Natural killer cell (primary cell): ENCODE measurements at places on chromosomes 7 and 10. TPM values are rescaled to one million over a fixed set of nuclear protein-coding genes. Genes with fewer than 3 reads are reported as not detected.

GRCh38 chr10:107075117-107075516, 89.4 kb downstream of the SORCS1 start:
- no peak for DNase-seq

Gene PCLO
- total RNA-seq = not detected

DNA sequence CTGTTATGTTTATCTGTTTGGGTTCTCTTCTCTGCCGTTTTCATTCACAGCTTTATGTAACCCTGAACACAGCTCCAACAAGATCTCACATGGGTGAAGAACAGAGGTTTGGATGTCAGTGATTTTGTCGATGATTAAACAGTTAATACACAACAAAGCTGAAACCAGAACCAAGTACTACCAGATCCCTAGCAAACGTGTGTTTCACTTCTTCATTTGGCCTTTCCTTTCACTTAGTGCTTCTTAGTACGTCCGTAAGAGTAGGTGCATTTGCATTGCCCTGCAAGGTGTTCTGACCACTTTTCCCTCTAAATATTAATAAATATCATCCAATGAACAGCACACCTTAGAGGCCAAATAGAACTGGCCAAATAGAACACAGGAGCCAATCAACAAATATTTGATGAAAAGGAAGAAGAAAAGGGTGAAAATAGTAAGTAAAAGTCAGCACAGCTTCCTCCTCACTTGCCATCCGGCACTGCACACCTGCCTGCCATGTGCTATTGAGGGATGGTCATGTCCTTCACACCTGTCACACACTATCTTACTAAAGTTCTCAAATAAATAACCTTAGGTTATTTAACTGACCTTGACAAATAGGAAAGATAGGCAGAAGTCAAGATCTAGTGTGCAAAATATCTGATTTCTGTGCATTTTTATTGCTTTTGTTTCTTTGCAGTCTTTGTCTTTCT, 252.6 kb upstream of the ANKRD30A start:
- no peak for DNase-seq

DNA sequence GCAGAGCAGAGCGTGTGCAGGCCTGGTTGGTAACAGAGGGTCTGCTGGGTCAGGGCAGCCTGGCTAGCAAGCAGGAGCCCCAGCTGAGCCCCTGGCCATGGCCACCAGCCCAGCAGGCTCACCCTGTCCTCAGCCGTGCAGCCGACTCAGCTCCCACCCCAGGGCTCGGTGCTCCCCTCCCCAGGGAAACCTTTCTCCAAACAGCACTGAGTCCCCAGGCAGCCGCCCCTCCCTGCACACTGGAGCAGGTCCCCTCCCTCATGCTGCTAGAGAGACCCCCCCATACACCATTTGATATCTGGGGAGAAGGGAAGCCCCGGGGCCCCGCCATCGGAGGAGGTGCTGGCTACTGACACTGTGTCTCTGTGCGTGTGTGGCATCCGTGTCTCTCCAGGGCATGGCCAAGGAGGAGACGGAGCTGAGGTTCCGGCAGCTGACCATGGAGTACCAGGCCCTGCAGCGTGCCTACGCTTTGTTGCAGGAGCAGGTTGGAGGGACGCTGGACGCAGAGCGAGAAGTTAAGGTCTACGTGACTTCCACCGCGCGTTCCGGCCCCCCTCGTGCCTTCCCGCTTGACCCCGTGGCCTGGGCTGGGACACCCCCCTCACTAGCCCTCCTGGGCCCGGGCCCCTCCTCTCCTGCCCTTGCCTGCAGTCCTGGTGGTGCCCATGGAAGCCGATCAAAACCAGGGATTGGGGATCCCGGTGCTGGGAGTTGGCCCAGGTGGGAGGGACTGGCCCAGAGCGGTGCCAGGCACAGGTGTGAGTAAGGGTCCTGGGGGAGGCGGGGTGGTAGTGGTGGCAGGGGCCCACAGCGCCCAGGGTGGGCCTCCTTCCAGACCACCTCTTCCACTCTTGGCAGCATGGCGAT, 45.0 kb upstream of the DPYSL4 start:
- no peak for DNase-seq

Gene POLL
- 26.1 TPM for total RNA-seq

GRCh38 chr10:73561192-73561591, 29.9 kb downstream of the USP54 start:
- no peak for DNase-seq
